ENCODE measurements at places on chromosomes 2 and 18.

DNA sequence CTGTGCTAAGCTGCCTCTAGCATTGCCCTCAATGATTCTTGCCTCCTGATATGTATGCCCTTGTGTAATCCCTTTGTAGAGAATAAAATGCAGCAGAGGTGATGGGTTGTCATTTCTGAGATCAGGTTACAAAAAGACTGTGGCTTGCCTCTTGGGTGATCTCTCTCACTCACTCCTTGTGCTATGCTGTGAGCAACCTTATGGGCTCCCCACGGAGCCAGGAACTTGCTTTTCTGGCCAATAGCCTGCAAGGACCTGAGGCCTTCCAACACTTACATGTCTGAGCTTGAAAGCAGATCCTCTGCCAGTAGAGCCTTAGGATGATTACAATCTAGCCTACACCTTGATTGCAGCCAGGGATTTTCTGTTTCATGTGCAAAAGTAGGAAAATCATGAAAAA, 123.1 kb upstream of the XIRP2 start:
- no peak for DNase-seq

DNA sequence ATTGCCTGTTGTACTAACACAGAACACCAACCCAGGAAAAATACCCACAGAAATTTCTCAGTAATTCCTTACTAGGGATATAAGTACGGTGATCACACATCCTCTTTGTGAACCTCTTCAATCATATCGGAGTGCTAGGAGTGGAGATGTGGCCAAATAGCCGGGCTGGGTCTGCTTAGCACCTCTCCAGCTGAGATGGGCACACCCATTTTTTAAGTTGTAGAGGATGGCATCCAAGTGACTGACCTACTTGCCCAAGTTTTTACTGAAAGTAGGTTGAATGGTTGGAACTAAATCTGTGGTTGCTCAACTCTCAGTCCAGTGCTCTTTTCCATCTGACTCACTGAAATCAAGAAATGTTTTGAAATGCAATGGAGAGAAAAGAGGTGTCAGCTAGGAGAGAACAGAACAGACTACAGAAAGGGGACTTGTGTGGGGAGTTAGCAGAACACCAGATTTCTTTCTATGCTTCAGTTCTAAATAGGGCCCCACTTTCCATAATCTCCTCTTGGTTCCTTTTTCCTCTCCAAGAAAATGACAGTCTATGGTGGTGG, 68.7 kb upstream of the FSHR start:
- no peak for DNase-seq

DNA sequence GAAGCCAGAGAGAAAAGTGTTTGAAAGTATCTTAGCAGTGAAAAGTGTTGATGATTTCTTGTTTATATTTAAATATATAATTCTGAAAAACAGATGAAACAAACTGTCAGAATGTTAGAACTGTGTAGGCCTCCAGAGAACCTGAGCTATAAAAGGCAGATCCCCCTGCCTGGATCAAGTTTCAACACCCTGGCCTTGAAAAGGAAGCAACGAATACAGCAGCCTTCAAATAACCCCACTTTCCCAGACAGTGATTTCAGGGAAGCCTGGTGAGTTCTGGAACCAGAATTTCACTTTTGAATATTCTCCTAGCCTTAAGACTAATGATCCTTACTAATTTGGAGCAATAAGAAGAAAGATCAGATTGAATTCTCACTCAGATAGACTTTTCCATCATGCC, 13.3 kb upstream of the TRIM43 start:
- no peak for DNase-seq

DNA sequence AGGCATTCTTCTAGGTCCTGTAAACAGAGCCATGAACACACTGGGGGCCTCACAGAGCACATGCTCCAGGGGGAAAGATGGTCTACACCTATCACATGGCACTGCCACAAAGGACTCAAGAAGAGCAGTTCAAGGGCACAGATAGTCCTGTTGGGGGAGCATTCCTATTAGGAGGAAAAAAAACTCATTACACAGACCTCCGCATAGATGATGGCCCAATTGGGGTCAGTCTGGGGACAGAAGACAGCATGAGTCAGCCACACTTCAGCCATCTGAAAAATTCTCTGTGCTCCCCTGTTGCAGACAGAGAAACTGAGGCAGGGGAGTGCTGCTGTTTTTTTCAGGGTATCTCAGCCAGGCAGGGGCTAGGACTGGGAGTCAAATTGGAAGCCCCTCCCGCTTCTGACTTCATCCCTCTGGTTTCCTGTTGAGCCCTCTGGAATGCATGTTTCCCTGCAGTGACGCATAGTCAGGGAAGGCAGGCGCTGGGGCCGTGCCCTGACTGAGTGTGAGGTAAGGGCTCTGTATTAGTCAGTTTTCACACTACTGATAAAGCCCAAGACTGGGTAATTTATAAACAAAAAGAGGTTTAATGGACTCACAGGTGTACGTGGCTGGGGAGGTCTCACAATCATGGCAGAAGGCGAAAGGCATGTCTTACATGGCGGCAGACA, 67.9 kb downstream of the RHOB start:
- peak; percentile 98 for DNase-seq

GRCh38 chr2:100291152-100291970, 30.9 kb downstream of the LONRF2 start:
- peak; percentile 96 for DNase-seq

GRCh38 chr18:70431203-70431624, 142.4 kb downstream of the SOCS6 start:
- peak; percentile 86 for DNase-seq

DNA sequence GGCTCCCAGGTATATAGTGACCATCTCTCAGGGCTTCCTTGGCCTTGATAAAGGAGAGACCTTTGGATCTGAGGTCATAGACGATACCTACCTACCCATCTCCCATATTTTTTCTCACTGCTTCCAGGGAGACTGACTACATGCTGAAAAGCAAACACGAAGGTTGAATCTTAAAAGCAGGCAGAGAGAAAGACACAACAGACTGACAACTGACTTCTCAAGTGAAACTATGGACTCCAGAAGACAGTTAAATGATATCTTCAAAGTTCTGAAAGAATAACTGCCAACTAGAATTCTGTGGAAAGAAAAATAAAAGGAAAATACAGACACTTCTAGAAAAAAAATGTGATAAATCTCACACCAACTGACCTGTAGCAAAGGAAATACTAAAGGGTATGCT, 76.5 kb upstream of the HAAO start:
- DNase-seq, result no peak

- no peak for DNase-seq
Measured at GRCh38 chr2:176159663-176160250, 2.6 kb downstream of the HOXD3 start.

- DNase-seq, result no peak
Measured at GRCh38 chr2:235951493-235951892, 216.7 kb downstream of the GBX2 start.

- no peak for DNase-seq
Measured at GRCh38 chr2:216700088-216700567, 4.8 kb upstream of the IGFBP5 start.

DNA sequence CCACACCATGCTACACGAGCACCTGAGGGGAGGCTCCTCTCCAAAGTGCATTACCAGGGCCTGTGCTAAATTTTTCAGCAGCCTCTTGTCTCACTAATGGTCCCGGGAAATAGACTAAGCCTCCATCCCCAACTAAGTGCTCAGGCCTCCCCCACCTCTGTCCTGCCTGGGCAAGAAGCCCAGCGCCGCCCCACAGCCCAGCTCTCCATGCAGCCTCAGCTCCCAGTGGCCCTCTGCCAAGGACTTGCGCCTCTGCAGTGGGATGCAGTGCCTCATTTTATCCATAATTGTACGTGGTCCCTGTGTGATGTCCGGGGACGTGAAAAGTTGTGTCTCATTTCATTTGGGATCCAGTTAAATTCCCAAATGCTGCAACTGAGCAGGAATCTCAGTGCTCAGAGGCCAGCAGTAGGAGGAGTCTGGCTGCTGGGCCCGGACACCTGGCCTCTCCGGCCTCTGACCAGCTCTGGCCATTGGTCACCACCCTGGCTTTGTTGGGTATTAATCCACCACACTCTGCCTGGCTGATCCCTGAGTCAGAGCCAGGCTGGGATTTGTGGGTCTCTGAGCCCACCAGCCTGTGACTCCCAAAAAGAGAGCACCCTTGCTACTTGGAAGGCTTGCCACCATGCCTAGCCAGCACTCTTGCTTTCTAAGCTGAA, 11.4 kb upstream of the STEAP3 start:
- no peak for DNase-seq

GRCh38 chr2:16625201-16625729, 40.4 kb downstream of the CYRIA start:
- no peak for DNase-seq

GRCh38 chr2:79180092-79180491, 20.5 kb upstream of the REG3A start:
- DNase-seq, result no peak

DNA sequence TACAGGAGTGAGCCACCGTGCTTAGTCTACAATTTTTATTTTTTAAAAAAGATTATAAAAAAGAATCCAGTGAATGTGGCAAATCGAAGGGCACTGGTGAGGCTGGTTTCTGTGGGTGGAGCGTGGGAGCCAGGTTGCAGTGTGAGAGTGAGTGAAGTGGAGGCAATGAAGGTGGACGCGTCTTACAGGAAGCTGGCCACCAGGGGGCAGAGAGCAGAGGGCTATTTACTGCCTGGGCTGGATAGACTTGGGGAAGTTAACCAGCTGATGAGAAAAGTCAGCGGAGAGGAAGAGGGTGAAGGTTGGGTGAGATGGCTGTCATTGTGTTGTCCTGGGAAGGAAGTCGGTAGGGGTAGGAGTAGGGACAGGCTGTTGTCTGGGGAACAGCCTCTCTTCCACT, 6.8 kb downstream of the SCTR start:
- DNase-seq, result peak; percentile 74

- DNase-seq, result peak; percentile 63
Measured at GRCh38 chr2:45839508-45840251, 188.2 kb downstream of the PRKCE start.

DNA sequence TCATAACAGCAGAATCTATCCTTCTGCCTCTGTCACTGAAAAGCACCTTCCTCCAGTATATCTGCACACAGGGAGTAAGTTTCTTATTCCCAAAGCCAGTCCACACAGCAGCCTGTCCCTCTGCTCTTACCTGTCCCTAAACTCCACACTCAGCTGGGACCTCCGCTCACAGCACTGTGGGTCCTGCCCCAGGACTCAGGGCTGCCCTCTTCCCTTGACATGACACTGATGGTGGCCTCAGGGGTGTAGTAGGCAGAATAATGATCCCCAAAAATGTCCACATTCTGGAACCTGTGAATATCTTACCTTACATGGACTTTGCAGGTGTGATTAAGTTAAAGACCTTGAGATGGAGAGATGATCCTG, 39.7 kb upstream of the EML4 start:
- no peak for DNase-seq

- no peak for DNase-seq
Measured at GRCh38 chr18:44586782-44587524, 93.7 kb upstream of the SETBP1 start.

DNA sequence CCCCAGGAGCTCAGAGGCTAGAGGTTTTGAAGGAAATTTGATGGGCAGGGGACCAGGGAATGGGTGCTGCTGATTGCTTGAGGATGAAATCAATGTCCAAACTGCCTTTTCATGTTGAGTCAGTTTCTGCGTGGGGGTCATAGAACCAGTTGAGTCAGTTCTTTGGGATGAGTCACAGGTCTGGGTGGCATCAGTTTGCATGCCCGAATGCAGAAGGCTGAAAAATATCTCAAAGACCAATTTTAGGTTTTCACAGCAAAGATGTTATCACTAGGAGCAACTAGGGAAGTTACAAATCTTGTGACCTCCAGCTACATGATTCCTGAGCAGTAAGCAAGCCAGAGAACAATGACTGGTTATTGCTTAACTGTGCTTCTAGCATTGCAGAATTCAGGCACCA, 1135.1 kb upstream of the CRIM1 start:
- DNase-seq, result peak; percentile 1

DNA sequence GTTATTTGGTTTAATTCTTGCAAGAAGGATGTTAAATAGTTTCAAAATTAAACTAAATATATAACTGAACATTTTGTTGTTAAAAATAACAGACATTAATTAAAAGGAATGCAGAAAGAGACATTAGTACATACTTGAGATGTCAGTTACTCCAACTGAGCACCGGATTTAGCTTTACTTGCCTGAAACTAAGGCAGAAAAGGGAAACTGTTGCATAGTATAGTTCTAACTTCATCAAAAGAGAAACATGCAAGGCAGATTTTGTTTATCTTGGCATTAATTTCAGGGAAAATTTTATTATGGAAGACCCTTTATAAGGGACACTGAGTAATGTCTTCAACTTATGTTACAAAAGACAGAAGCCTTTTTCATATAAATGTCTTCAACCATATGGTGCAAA, 218.3 kb downstream of the STK39 start:
- no peak for DNase-seq

DNA sequence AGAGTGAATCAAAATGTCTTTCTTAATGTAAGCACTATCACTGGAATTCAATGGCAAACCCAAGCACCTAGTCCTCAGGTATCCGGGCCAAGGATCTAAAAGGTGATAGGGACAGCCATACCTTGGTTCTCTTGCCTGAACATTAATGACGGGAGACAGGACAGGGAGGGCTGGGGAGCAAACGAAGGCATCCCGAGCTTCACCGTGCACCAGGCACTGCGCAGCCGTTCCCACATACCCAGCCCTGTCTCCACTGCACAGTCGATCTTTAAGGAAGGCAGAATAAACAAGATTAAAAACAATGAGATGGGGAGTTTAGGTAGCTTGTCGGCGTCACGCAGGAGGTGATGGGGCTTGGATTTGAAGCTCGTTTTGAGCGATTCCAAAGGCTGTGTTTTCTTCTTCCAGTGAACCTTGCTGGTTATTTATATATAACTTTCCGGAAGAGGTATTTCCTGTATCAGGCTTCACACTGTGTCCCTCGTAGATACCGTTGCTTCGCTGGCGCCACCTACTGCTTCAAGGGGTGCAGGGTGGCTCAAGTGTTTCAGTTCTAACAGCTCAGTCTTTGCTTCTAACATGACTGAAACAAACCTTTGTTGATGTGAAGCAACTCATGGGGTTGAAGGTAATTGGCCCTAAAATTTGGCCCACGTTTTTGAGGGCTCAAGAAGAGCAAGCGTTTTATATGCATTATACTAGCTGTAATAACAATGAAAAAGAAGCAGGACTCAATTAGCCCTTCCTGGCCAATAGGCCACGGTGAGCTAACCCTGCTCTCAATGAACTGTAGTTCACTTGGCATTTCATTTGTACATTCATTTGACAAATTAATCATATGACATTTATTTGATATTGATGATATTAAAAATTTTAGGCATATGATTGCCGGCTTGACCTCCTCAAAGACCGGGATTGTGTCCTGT, 77.4 kb downstream of the DCDC2C start:
- peak; percentile 57 for DNase-seq

- DNase-seq, result no peak
Measured at GRCh38 chr2:45567288-45567963, 43.6 kb downstream of the SRBD1 start.

DNA sequence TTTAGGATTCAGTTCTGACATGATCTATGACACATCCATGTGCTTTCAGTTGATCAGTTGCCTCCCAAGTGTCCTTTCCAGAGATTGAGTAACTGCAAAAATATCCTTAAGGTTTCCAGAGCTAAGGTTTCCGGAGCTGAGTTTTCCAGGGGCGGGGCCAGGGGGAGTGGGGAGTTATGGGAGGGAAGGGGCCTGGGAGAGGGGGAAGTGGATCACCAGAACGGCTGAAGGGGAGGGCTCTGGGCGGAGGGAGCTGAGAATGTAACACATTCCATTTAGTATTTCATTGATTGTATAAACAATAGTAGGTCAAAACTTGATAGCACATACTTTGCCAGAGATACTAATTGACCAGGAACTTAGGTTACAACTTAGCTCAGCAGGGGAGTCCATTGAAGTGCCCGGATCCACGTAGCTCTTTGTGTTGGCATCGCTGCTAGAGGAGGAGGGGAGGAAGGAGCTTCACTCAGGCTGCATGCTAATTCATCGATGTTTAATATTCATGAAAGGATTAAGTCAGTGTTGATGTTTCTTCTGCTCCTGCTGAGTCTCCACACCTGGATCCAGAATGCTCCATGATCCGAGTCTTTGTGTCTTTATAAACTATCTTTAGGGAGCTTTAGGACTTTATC, 289.8 kb downstream of the ALPK2 start:
- no peak for DNase-seq

Data from GM23248 (cell line).